ENCODE measurements at places on chromosomes 2 and 18. TPM values are rescaled to one million over a fixed set of nuclear protein-coding genes. Genes with fewer than 3 reads are reported as not detected.
A peak's percentile ranks its signal among the peaks of the same experiment; 100 is the strongest.

DNA sequence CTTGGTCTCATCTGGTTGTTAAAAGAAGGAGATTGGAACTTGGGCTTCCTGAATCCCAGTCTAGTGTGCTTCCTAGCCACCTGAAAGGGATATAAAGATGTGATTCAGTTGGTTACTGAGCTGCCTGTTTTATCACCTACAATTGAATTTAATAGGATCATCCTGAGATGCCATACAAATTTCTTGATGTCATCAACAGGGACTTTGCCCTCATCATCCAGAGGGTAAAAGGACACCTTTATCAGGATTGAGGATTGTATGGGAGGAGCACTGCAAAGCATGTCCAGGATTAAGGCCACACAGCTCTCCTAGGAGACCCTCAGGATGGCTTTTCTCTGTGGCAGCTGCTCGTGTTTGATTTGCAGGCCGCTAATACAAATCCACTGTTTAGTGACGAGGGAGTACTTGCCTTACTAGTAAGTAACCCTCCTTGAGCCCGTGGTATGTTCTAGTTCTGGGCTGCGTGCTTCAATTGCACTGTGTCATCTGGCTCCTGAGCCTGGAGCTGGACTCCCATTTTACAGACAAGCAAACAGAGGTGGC is 28.6 kb downstream of the SH3RF3 start:
- DNase-seq: no peak
- no peaks in the 10 kb centered on the region for H3K27me3 ChIP-seq
- no peak overlapping the region for H3K27ac ChIP-seq

DNA sequence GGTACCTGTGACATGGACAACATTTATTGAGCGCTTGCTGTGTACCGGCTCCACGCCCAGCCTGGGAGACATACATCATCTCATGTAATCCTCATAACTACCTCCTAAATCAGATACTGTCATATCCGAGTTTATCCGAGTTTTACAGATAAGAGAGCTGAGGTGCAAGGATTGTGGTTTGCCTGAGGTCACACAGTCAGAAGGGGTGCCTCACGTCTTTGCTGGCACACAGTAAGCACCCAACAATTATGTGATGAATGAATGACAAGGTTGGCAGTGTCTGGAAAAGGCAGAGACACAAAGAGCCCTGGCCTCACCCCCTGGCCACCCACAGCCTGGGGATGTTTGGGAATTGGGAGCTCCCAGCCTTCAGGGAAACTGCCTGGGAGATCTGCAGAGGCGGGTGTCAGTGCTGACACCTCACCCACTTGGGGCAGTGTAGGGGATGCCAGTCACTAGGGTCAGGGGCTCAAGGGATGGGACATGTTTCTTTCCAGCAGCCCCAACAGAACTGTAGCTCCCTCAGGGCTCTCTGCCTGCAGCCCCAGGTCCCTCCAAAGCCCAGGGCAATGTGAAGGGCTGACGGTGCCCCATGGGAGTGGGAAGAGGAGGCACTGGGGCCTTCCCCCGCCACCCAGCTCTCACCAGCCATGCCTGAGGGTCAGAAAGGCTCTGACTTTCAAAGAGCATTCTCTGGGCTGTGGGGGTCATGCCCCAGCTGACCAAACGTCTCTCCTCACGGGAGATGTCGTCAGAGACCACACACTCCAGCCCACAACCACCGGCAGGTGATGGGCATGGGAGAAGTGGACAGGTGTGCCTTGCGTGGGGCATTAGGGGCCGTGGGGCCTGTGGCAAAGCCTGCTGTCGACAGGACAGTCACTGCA is 157.5 kb downstream of the ZFP36L2 start:
- H3K4me1 ChIP-seq: no peaks in the 10 kb centered on the region
- H3K27me3 ChIP-seq: no peaks in the 10 kb centered on the region
- H3K4me3 ChIP-seq: no peak overlapping the region
- DNase-seq: peak; percentile 39
- no peak overlapping the region for H3K27ac ChIP-seq

DNA sequence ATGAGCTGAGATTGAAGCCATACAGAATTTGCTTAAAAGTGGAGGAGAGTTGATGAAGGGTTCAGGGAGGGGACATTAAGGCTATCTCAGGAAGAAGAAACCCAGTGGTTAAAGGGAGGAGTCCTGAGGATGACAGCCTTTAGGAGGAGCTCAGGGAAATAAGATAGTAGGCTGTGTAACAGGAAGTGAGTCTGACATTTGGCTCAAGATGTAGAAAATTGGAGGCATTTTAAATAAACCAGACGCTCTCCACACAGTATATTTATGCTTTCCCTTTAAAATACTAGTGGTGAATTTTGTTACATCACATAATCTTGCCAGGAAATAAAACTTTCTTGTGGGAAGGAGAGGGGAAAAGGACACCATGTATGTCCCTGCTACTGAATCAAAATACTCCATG is 11.6 kb downstream of the KCNH7 start:
- H3K4me3 ChIP-seq: no peak overlapping the region
- no peaks in the 10 kb centered on the region for H3K27me3 ChIP-seq
- no peak for DNase-seq
- no peak overlapping the region for H3K27ac ChIP-seq

The TPO gene
- total RNA-seq: 11.1 TPM

- H3K27ac ChIP-seq: peak overlapping the region; percentile 33
- H3K4me1 ChIP-seq: peaks cover 3% of the 10 kb centered on the region
- no peak for DNase-seq
- H3K27me3 ChIP-seq: no peaks in the 10 kb centered on the region
- H3K36me3 ChIP-seq: no peaks in the 10 kb centered on the region
Measured at GRCh38 chr2:31240381-31241365, 6.7 kb downstream of the EHD3 start.

DNA sequence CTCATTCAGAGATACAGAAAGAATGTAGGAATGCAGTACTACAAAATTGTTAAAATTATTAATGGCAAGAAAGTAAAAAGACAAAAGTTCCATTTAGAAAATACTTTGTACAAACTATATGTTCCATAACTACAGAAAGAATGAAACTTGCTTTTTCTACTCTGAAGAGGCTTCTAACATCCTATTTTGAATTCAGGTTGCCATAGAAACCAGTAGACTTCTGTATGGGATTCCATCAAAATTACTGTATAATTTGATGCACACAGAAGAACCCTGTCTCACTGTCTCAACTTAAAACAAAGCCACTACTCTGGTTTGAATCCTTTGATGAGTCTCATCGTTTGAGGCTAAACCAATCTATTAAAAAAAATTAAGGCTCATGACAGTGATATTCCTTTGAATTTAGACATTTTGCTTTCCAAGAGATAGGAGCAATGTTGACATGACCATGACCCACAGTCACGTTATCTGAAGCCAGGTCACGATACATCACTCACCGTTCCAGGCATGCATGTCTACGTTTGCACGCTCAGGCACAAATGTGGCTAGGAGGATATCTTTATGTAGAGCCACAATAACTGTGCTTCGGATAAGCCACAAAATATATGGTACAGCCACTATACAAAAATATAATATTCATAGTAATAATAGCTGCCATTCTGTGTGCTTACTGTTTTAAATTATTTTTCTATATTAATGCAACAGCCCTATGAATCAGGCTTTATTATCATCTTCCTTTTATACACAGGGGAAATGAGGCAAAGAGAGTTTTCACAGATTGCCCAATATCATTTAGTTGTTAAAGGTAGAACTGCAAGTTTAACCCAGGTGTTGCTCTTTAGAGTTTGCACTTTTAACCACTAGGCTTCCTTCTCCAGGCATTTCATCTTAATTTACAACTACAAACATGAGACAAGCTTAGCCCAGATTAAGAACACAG is 82.4 kb downstream of the CACNB4 start:
- DNase-seq: no peak
- no peak overlapping the region for H3K4me3 ChIP-seq
- H3K27ac ChIP-seq: no peak overlapping the region
- no peaks in the 10 kb centered on the region for H3K27me3 ChIP-seq

The DUSP2 gene
- total RNA-seq: 7.5 TPM

Data from aorta (tissue), 5 donors.